RWPE2 (cell line): ENCODE measurements at places on chromosomes 1 and 21.

GRCh38 chr1:216653001-216653400 is 70.2 kb downstream of the ESRRG start:
- DNase-seq: no peak

DNA sequence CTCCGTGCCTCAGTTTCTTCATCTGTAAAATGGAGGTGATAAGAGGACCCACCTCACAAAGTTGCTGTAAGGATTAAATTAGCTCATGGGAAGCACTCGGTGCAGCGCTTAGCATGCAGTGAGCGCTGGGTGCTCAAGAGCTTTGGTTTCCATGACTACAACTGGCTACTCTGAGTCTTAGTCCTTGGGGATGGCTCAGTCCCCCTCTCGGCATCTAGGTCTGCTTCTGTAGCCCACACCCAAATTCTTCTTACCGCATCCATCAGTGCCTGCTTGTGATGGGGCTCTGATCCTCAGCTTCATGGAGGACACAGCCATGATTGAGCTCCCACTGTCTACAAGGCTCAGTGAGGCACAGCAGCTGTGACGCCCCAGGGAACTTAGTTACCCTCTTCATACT is 159.0 kb downstream of the ACTL8 start:
- no peak for DNase-seq

GRCh38 chr1:203251466-203251865 is 22.0 kb upstream of the CHIT1 start:
- DNase-seq: no peak

DNA sequence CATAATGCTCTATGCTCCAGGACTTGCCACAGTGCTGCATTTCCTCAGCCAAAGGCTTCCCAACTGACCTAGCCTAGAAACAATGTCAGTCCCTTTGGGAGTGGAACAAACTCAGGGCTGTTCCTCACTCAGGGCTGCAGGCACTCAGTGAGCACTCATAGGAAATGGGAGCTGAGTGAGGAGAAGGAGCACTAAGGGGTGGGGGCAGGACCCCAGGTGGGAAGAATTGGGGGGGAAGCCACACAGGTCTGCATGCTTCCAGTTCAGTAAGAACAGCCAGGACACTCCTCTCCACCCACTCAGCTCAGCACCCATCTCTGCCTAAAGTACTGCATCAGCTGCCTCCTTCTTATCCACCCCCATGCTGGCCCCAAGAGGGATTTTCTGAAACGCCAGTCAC is 7.3 kb upstream of the SLC5A9 start:
- DNase-seq: no peak

- DNase-seq: no peak
These were observed 395.4 kb downstream of the NTNG1 start for GRCh38 chr1:107536266-107536665.
